ENCODE measurements at places on chromosomes 2 and 18.

GRCh38 chr2:241461693-241462677, 46.4 kb downstream of the STK25 start:
- no peak for DNase-seq

DNA sequence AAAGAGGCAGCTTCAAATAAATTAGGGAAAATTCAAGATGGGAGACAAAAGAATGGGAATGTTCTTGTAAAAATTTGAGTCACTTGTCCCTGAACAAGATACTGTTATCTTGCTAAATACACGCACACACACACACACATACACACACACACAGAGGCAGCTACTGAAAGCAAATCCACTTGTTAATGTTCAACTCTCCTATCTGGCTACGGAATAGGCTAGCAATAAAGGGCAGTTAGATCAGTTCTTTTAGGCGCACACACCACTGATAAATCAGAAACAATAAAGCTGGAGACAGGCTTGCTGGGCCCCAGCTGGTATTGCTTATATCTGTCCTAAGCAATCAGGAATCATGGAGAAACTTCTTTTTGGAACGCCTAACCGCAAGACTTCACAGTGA, 461.6 kb downstream of the BCL11A start:
- no peak for DNase-seq

GRCh38 chr2:224101820-224102630, 62.9 kb upstream of the SERPINE2 start:
- no peak for DNase-seq

- DNase-seq = no peak
Observed at GRCh38 chr2:99959261-99960014, 183.0 kb downstream of the AFF3 start.

GRCh38 chr2:222919841-222920526, 59.1 kb downstream of the ACSL3 start:
- no peak for DNase-seq

GRCh38 chr2:10504370-10504993, 56.4 kb upstream of the ODC1 start:
- no peak for DNase-seq

- no peak for DNase-seq
Observed at GRCh38 chr2:158079672-158080071, 22.0 kb upstream of the UPP2 start.

GRCh38 chr2:69185807-69186206, 172.8 kb downstream of the ANTXR1 start:
- no peak for DNase-seq

- no peak for DNase-seq
Observed at GRCh38 chr2:40248294-40248693, 203.6 kb downstream of the SLC8A1 start.

- DNase-seq = no peak
Observed at GRCh38 chr2:72843301-72843700, 17.5 kb upstream of the EXOC6B start.

GRCh38 chr2:62559582-62559981, 53.6 kb upstream of the TMEM17 start:
- DNase-seq = no peak

GRCh38 chr2:190407246-190407661, 901 bp upstream of the MFSD6 start:
- DNase-seq = peak; percentile 53
